Astrocyte (in vitro differentiated cells and primary cell): ENCODE measurements at places on chromosomes 16 and 17.

GRCh38 chr16:3771513-3771912 lies 54.2 kb upstream of the TRAP1 start:
- DNase-seq = no peak

GRCh38 chr17:29014716-29015115 lies 8.9 kb upstream of the SEZ6 start:
- DNase-seq = no peak

GRCh38 chr16:83925095-83925905 lies 26.4 kb downstream of the MLYCD start:
- DNase-seq = no peak

- peak; percentile 50 for DNase-seq
Measured at GRCh38 chr17:43791589-43791988, 11.4 kb downstream of the CFAP97D1 start.

GRCh38 chr16:4611337-4612021 lies 3.2 kb downstream of the UBALD1 start:
- DNase-seq = no peak
